NCI-H1105 treated with DMSO at 0.1 percent for 48 hours (cell line): ENCODE measurements at places on chromosomes 12 and 14.

GRCh38 chr12:69438539-69438938 is 31.6 kb upstream of the FRS2 start:
- no peak for DNase-seq

GRCh38 chr12:47943623-47944340 is 19.6 kb upstream of the TMEM106C start:
- no peak for DNase-seq

- peak; percentile 46 for DNase-seq
These were observed 86.0 kb downstream of the FAR2 start for GRCh38 chr12:29234965-29235626.

- peak; percentile 57 for DNase-seq
These were observed 85.5 kb downstream of the PRICKLE1 start for GRCh38 chr12:42504049-42504448.

DNA sequence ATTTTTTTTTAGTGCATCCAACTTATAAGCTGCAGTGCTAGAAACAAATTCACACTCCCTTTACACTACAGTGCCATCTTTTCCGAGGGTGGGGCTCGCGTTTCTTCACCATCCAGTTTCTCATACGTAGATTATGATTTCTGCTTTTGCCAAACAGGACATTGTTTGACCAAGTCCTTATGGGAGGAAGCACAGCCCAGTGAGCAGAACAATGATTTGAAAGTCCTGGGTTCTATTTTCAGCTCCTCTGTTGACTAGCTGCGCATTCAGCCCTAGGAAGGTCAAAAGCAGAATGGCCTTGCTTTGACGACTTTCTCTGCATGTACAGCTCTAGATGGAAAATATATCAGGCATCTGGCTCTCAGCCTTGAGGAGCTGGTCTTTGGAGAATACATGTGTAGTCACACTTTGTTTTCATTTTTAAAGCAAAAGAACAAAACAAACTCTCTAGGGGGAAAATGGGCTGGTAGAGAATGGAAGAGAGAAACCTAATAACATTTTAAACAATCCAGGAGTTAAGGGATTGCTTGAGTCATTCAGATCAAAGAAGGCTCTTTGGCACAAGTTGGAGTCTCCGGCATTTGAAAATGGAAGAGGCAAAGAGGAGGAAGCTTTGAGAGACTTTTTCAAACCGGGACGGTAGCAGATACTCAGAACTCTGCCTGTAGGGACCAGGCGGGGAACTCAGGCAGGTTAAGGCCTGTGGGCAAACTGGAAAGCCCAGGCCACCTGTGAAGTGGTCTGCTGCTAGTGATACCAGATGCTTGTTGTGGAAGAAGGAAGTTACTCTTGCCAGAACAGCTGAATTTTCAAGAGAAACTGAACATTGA is 257.3 kb upstream of the PLEKHG7 start:
- DNase-seq = no peak

GRCh38 chr14:64080452-64080851 is 213.7 kb downstream of the ESR2 start:
- DNase-seq = no peak

- DNase-seq = no peak
These were observed 1.6 kb downstream of the TDP1 start for GRCh38 chr14:89957376-89957775.

- no peak for DNase-seq
These were observed 43.1 kb downstream of the PRKAB1 start for GRCh38 chr12:119710965-119711551.

GRCh38 chr12:7915661-7916403 is 20.2 kb downstream of the SLC2A3 start:
- no peak for DNase-seq

- no peak for DNase-seq
These were observed 66.3 kb downstream of the NCOR2 start for GRCh38 chr12:124501112-124501561.

GRCh38 chr14:28323366-28323765 is 443.2 kb upstream of the FOXG1 start:
- DNase-seq = no peak

DNA sequence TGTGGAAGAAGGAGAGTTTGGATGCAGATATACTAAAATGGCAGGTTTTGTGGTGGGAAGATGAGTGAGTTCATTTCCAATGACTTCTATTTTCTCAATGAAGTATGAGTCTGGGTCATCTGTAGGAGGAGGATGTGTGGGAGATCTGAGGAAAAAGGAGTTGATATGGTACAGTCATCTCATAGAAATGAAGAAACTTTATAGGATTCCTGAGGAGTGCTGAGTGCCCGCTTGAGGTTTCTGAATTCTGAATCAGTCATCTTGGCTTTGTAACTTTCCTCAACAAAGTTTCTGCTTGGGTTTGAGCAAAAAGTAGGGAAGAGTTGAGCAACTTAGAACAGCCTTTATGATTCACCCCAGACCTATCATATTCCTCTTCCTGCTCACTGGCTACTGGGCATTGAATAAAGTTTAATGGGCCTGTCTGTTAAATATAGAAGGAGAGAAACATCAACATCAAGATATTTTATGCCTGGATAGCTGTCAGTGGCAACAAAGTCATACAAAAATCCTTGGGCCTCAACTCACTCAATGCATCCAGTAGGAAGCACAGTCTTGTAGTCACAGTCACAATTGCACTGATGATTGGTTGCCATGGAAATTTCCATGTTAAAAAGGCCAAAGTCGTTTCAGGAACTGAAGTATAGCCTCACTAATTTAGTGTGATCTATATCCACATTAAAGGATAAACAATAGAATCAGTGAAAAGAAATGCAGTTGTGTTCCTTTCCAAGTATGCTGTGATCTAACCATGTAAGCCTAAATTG is 284.7 kb downstream of the DUSP6 start:
- DNase-seq = no peak

GRCh38 chr12:97650242-97650641 is 187.6 kb downstream of the RMST start:
- DNase-seq = no peak

DNA sequence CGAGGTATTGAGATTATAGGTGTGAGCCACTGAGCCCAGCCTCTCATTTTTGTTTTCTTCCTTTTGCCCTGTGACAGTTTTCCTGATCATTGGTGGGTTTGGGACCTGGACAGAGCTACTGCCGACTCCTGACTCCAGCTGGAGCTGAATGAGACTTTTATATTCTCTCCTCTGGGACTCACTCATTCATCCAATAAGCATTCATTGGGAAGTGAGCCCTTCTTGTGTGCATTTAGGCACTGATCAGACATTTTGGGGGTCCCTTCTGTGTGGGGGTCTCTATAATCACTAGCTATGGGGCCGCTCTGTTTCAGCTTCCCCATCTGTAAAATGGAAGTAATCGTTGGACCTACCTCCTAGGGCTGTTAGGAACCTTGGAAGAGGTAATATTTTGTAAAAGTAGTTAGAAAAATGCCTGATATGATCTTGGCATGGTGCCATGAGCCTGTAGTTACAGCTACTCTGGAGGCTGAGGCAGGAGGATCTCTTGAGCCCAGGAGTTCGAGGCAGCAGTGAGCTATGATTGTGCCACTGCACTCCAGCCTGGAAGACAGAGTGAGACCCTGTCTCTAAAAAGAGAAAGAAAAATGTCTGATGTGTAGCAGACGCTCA is 7.2 kb downstream of the SH2B3 start:
- DNase-seq = no peak

DNA sequence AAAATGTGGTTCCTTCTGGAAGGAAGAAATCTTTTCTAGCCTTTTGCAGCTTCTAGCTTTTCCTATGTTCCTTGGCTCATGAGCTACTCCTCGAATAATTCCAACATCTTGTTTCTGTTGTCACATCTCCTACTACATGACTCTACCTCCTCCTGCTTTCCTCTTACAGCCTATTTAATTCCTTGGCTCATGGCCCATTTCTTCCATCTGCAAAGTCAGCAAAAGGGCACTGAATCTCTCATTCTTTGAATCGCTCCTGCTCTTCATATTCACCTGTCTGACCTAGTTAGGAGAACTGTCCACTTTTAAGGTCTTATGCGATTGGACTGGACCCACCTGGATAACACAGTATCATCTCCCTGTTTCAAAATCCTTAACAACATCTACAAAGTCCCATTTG is 15.8 kb downstream of the PRKD1 start:
- peak; percentile 23 for DNase-seq

GRCh38 chr14:91327250-91327595 is 82.7 kb upstream of the GPR68 start:
- no peak for DNase-seq

- DNase-seq = no peak
These were observed 314.3 kb downstream of the TRHDE start for GRCh38 chr12:72586456-72586855.

DNA sequence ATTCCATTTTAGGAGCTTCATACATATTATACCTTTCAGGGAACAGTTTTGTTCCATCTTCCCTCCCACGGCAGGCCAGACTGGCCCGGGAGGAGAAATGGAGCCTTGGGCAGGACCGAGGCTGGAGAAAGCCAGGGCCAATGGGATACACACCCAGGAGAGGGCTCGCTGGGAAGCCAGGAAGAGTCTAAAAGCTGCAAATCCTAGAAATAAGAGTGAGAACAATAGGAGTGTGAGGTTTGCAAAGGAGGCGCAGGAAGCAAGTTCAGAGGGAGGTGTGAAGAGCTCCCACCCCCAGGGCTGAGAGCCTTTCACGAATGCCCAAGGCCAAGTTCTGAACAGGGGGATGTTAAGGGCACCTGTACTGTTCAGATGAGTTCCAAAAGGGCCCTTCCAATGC is 67.5 kb upstream of the CPSF6 start:
- DNase-seq = no peak

DNA sequence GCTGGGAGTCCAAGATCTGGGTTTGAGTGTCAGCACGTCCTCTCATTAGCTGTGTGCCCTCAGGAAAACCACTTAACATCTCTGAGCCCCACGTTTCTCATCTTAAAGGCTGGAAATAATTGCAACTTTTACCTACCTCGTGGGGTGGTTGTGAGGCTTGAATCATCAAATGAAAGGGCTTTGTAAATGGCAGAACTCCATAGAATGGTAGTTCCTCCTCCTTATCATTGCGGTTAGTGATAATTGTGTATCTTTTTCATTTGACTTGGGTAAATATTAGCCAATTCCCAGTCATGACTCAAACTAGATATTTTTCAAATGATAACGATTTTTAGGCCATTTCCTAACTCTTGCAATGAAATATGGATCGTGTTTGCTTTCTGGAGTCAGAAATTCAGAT is 205.5 kb downstream of the CHST11 start:
- no peak for DNase-seq

GRCh38 chr14:103657471-103657870 is 28.5 kb downstream of the KLC1 start:
- DNase-seq = no peak

DNA sequence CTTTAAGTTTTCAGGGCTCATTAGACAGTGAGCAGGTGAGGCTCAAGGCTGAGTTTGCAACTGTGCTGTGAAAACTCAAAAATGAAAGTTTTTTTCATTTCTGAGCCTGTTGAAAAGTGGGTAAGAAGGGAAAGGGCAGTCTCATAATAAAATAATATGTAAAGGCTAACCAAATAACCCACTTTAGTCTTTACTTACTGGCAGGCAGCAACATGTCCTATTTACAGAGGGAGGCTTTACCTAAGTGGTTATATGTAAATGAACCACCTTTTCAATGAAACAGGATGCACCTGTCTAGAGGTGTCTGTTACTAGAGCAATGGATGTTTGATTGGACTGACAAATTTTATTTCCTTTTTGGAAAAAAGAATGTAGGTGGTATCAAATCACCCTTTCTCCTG is 158.0 kb downstream of the ETV6 start:
- peak; percentile 99 for DNase-seq

- peak; percentile 47 for DNase-seq
These were observed 55.8 kb upstream of the CCDC175 start for GRCh38 chr14:59632381-59632780.

DNA sequence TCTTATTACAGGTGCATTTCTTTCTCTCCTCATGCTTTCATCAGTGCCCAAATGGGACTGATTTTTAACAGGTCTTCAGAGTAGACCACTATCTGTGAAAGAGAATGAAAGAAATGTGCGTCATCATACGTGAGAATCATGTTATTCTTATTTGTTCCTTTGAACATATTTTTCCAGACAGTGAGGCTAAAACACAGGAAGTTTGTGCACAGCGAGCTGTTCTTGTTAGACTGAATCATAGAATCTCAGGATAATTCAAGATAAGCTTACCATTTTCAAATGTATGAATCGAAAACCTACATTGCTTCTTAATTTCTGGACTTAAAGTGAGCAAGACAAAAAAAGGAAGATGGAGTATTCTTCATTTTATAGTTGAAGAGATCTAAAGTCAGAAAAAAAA is 383.1 kb downstream of the EGLN3 start:
- no peak for DNase-seq

DNA sequence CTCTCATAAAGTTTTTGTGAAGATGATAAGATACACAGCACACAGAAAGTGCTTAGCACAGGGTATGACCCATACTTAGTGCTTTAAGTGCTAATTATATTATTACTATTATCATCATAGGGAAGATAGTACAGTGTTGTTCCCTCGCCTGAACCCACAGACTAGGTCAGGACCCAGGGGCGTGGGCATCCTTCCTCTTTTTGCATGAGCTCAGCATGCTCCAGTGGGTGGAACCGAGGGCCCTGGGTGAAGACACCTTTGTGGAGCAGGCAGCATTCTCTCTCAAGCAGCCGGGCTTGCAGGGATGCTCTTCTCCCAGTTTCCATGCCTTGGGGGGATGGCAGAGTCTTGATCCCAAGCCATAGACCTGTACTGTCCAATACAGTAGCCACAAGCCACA is 34.8 kb downstream of the CRACR2A start:
- no peak for DNase-seq

GRCh38 chr12:3236345-3237187 is 159.4 kb downstream of the TSPAN9 start:
- no peak for DNase-seq

- no peak for DNase-seq
These were observed 1110.6 kb downstream of the BCL11B start for GRCh38 chr14:98161356-98161755.

DNA sequence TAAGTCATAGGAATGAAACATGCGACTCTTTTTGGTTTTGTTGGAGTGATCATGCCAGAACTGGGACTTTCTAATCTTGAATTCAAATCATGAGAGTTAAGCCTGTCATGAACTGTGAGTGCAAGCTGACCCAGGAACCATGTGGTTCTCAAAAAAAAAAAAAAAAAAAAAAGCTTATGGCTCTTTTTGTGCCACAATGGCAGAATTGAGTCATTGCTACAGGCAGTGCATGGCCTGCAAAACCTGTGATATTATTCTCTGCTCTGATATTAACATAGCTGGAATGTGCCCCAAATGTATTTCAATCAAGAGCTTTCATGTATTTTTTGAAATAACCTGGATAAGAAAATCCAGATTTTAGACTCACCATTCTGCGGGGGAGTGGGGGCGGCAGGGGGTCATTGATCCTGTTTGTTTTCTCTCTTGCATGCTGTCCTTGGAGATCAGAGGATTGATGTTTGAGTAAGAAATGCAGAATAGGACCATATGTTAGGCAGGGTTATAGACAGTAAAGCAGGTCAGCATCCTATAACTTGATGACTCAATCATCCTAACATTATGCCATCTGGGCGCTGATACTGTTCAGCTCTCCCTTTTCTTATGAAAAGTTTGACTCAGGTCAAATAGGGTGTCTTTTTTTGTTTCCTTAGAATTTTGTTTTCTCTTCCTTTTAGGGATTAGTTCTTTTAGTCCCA is 797.4 kb downstream of the DIO2 start:
- no peak for DNase-seq

- DNase-seq = no peak
These were observed 99.9 kb upstream of the RFLNA start for GRCh38 chr12:124194893-124195566.
